T-cell (primary cell): ENCODE measurements at places on chromosomes 6 and 20.

DNA sequence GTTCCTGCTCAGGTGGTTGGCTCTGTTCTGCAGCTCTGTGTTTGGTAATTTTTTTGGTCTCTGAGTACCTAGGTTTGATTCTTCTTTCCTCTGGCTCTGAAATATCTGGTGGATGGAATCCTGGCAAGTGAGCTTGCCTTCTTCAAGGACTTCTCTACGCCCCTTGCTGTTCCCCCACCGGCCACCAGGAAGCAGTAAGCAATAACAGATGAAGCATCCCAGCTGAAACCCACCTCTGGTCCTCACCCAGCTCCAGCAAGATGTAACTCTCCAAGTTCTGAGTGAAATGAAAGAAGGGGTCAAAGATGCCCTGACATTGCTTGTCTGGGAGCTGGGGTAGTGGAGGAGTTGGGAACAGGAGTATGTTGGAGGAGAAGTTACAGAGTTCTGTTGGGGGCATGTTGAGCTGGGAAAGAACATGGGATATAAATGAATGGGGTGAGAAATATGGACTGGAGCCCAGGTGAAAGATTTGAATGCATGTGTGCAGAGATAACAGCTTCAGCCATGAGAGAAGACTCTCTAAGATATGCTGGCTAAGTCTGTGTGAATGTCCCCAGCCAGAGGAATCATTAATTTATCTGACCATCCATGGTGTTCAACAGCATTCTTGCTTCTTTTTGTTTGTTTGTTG is 51.3 kb upstream of the GLP1R start:
- DNase-seq: no peak

DNA sequence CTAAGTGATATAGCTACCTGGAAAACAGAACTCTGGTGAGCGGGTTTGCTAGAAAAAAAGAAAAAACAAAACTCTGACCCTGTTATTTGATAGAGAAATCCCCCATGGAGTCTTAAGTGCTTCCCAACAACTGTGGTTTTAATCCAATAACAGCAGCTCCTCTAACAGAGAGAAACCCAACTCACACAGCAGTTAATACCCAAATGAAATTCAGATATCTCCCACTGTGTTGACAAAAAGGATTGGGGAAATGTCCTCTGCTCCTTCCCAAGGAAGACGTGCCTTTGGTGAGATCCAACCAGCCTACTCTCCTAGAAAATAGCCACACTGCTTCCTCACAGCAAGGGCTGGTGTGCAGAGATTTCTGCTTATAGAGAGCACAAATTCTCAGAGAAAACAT is 200.4 kb upstream of the FBXL4 start:
- no peak for DNase-seq

- peak; percentile 36 for DNase-seq
These were observed 93.7 kb downstream of the PROKR2 start for GRCh38 chr20:5222919-5223634.

DNA sequence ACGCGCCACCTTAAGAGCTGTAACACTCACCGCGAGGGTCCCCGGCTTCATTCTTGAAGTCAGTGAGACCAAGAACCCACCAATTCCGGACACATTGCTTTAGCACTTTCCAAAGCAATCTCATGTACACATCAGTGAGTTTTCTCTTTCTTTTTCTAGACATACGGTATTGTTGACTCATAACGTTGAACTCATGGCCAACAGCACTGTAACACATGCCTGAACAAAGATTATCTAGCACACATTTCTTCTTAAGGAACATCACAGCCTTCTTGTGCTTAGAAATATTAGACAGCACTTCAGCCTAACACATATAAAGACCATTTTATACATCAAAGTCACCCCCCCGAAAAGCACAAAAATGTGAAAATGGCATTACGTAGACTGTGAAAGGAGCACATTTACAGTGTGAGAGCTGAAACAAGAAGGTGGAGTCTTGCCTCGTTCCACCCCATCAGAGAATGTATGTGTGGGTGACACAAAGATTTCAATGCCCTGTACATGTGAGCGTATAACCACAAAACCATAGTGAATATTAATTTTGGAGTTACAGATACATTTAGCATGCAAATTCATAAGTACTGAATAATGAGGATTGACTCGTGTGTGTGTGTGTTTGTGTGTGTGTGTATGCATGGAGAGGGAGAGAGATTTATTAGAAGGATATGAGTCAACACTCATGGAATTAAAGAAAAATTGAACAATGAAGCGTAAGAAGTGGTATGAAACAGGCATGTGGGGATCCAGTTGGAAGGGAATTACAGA is 134.1 kb downstream of the FAM83B start:
- no peak for DNase-seq

- DNase-seq: no peak
These were observed 320.9 kb downstream of the SAMD5 start for GRCh38 chr6:147829418-147829817.

- no peak for DNase-seq
These were observed 8.0 kb downstream of the EIF2S2 start for GRCh38 chr20:34104059-34104458.

DNA sequence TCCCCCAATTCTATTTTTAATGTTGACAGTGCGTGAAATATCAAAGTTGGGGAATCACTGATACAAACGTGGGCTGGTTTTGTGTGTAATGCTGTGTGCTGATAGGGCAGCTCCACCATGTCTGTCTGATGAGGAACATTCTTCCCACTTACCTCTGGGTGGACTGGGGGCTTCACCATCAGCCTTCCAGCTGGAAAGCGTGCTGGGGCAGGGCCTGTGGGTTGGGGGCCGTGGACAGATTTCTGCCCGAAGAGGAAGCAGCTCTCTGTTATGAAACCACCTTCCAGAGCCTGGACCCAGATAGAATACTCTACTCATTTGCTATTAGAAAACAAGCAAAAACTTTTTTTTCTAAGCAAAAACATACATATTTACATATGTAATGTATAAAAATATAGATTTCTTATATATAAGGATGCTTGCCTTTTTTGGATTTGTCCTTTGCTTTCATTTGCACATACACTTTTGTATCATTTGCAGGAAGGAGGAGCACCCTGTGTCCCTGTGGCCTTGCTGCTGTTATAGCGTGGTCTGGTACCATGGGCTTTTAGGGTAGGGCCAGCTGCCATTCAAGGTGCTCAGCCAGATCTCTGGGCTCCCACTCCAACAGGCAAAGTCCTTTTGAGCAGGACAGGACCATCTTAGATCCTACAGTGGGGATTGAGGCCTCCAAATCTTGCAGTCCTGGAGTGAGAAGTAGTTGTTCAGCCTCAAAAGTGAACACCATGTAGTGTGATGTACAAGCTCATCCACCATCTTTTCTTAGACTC is 48.1 kb downstream of the DUSP22 start:
- no peak for DNase-seq

GRCh38 chr6:150865406-150866146 is at the start of gene MTHFD1L:
Gene MTHFD1L (plus strand): TSS chr6:150865702. CDS start chr6:150865823, 121 bp downstream.
- peak; percentile 42 for DNase-seq

- no peak for DNase-seq
These were observed 16.1 kb downstream of the TENT5A start for GRCh38 chr6:81736428-81736827.
